ENCODE measurements at places on chromosomes 16 and 17. TPM values are rescaled to one million over a fixed set of nuclear protein-coding genes. Genes with fewer than 3 reads are reported as not detected.

DNA sequence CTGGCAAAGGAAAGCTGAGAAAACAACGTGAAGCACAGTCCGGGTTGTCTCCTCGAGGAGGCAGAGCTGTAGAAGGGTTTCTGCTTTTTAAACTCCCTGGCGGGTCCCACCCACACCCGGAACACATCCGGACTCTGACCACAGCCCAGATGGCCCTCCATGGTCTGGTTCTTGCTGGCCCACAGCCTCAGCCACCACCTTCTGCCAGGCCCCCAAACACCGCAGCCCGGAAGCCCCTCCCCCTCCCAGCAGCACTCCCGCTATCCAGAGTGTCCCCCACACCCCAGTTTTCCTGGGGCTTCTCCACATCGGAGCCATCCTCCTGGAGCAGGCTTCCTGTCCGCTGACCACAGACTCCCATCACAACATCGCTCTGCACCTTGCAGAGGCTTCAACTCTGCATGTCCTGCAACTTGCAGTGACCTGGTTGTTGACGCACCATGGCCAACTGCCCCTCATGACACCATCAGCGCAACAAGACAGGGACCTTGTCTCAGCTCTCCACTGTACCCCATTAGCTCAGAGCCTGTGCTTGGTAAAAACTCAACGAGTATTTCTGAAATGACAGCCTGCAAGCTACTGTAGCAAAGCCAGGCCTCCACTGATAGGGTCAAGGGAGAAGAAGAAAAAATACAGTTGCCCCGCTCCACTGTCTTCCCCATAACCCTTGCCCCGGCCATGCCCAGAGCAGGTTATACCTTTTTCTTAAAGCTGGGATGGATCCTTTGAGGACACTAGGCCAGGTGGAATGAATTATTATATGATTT, 129.8 kb downstream of the C16orf78 start:
- DNase-seq = no peak

GRCh38 chr16:4660454-4661007, 32.8 kb upstream of the NUDT16L1 start:
- no peak for DNase-seq

GRCh38 chr17:80101946-80102663, 724 bp downstream of the GAA start:
- DNase-seq = no peak

DNA sequence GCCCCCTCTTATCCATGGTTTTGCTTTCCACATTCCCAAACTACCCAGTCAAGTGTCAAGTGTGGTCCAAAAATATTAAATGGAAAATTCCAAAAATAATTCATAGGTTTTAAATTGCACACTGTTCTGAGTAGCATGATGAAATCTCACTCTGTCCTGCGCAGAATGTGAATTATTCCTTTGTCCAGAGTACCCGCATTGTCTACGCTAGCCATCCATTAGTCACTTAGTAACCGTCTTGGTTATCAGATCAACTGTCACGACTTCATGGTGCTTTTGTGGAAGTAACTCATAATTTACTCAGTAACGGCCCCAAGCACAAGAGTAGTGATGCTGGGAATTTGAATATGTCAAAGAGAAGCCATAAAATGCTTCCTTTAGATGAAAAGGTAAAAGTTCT, 94.9 kb downstream of the SLC39A11 start:
- DNase-seq = no peak

GRCh38 chr17:556431-556995, 158.1 kb downstream of the VPS53 start:
- no peak for DNase-seq

- DNase-seq = no peak
These were observed at the start of gene ATP2A3 for GRCh38 chr17:3964203-3965117. Gene ATP2A3, minus strand, starts transcription at chr17:3964437. Its CDS starts 146 bp downstream, at chr17:3964291.

DNA sequence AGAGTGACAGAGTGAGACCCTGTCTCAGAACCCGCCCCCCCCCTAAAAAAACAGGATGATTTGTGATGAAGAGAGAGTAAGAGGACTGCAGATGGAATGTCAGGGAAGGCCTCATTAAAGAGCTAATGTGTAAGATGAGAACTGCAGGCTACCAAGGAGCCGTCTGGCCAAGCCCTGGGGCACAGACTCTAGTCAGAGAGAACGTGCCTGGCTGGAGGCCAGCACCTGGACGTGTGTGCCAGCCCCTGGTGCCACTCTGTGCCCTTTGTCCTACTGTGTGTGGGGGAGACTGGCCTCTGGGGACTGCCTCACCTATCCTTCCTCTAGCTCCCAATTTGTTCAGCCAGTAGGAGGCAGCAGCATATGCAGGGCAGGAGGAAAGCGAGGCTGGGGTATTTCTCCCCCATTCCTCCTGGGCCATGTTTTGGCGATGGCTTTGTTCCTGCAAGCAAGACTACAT, 37.1 kb downstream of the KNOP1 start:
- no peak for DNase-seq

- DNase-seq = no peak
These were observed 48.2 kb upstream of the FOXJ1 start for GRCh38 chr17:76189247-76189646.

DNA sequence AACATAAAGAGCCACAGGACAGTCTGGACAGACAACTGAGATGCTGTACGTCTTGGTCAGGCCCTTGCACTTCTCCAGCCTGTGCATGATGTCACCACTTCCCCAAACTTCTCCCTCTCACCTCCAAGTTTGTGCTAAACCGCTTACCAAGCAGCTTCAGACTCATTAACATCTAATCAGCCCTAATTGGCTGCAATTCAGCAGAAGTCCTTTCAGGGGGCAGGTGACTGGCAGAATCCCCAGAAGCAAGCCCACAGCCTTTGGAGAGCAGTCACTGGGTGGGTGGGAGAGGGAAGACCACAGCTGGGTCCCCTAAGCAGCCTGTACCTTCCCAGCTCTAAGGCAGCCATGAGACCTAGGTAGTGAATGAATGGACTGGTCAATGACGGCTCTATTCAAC, 161.4 kb downstream of the GRIN2A start:
- no peak for DNase-seq

DNA sequence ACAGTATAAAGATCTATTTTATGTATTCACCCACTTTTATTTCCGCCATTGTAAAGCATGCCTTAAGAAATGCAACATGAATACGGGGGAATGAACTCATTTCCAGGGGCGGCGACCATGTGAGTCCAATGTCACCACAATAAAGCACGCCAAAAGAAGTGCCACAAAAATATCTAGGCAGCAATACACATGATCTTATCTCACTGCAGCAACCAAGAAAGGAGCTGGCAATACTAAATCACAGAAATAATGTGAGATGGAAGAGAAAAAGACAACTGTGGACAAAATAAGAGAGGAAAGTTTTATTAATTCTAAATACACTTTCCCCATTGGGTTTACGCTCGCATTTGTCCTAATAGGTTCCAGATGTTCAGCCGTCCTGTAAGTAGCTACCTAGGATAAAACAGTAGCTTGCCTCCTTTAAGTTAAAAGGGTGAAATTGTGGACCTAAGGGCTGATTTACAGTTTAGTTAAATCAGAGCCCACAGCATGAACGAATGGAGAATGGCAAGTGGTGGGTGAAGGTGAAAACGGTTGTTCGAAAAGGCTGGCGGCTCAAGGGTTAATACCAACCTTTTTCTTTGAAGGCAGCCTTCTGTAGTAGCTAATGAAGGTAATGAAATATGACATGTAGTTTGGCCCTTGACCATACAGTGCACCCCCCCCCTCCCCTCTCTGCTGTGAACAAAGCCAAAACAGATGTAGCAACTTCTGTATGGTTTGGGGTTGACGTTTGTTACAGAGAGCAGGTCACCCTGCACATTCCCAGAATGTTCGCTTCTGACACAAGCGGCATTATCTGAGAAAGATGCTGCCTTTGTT, 504.2 kb upstream of the PSMD7 start:
- no peak for DNase-seq

DNA sequence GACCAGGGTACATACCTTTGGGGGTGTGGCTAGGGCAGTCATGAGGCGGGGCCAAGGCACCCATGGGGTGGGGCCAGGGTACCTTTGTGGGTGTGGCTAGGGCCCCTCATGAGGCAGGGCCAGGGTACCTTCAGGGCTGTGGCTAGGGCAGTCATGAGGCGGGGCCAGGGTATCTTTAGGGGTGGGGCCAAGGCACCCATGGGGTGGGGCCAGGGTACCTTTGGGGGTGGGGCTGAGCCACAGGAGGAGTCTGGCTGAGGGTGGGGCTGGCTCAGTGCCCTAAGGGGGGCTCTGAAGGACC, 3.5 kb downstream of the GNG13 start:
- no peak for DNase-seq

DNA sequence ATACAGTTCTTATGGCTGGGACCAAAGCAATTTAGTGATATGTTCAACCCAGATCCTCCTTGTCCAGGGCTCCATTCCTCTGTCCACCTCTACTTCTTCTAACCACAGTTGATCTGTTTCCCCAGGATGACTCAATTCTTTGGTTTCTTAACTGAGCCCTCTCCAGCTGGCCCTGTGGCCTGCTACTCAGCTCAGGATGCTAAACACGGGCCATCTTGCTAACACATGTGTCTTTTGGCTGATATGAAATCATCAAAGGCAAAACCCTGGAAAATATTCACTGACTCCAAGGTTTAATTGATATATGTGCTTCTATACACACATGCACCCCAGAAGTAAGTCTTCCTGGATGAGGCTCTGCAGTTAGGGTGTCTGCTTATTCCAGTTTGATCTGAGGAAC, 43.8 kb downstream of the SHISA6 start:
- no peak for DNase-seq

DNA sequence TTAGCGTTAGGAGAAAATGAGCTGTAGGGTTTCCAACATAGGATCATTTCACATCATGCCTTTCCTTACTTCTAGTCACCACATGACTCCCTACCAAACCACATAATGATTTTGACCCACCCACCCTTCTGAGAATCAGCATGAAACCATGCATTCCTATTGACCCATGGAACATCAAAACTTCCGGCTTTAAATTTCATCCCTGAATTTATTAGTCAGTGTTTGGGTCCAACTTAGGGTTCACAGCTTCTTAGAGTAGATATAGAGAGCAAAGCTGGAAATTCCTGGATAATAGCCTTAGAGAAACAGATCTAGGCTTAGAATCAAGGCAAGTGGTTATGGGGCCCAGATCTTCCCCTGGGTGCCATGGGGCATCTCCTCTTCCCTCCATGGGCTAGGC, 162.6 kb downstream of the TOX3 start:
- DNase-seq = no peak

DNA sequence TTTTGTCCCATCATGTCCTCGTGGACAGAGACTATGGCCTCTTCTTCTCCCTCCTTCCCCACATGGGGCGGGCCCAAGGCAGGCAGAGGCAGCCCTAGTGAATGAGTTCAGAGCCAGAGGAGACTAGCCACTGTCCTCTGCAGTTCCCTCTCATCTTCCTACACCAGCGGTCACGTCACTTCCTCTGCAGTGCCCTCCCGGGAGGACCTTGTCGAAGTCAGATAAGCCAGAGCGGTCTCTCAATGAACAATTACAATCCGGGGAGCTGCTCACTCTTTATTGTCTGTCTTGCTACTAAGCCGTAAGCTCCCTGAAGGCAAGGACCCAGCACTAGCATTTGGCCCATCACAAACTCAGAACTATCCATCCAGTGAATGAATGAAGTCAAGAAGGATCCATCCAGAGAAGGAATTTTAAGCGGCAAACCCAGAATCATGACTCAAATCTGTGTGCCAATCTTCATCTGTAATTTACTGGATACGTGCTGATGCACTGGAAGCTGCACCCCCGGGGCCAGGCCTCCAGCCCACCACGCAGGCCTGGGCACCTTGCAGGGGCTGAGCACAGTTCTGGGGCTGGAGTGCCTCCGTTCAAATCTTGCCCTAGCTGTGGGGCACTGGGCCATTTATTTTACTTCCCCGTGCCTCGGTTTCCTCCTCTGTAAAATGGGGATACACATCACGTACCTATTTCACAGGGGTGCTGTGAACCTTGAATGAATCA, 18.1 kb downstream of the ZNF423 start:
- no peak for DNase-seq

GRCh38 chr17:9054126-9054975, 33.0 kb downstream of the NTN1 start:
- DNase-seq = no peak

GRCh38 chr17:50443505-50443974, 17.5 kb downstream of the ACSF2 start:
- no peak for DNase-seq

DNA sequence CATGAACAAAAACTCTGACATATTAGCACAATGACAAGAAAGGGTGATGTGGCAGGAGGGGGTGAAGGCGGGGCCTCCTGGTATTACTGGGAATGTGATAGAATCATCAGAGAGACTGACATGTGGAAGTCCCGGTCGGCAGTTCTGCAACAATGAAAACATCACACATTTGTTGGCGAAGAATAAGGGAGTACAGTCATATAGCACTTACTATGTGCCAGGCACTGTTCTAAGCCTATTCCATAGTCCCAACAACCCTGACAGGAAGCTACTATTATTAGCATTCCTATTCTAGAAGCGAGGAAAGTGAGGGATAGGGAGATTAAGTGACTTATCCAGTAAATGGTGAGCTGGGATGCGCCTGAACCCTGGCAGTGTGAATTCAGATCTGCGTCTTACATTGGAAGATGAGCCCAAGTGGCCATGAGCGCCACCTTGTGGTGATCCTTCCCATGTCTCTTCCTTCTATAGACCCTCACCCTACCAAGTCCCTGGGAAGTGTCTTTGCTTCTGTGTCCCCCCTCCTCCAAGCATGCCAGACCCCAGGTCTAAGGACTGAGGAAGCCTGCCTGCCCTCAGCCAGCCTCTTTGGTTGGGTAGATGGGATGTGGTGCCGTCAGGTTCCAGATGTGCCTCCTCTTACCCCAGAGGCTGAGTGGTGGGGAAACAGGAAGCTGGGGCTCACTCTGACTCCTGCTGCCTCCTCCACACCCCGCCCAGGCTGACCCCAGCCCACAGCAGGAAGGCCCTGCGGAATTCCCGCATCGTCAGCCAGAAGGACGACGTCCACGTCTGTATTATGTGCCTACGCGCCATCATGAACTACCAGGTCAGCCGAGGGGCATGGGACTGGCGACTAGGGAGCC, 14.0 kb downstream of the FMNL1 start:
- peak; percentile 75 for DNase-seq

GRCh38 chr17:28949185-28950016, 1.9 kb downstream of the PHF12 start:
- DNase-seq = peak; percentile 73

DNA sequence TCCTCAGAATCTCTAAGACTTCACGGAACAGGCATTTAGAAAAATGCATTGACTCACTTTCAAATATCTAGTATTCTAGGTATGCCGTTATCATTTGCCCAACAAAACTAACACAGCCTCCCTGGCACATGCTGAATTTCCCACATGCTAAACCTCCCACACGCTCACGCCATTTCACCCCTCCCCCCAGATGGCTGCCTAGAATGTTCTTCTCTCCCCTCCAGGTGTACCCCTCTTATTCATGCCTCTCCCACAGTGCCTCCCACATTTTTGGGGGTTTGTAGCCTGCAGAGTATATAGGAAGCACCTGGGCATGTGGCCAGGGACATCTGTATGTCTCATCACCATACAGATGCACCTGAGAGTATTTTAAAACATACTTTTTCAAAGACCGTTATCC, 38.2 kb upstream of the ICAM2 start:
- DNase-seq = no peak

- DNase-seq = no peak
These were observed 30.2 kb upstream of the JPT2 start for GRCh38 chr16:1647856-1648255.

GRCh38 chr16:22855231-22855630, 41.3 kb downstream of the HS3ST2 start:
- no peak for DNase-seq

The CD300LF gene
- not detected for total RNA-seq

The TBX6 gene
- not detected for total RNA-seq

The SLC2A4 gene
- total RNA-seq = 0.32 TPM

The TSPOAP1 gene
- not detected for total RNA-seq

The SLC6A2 gene
- total RNA-seq = not detected

The WFDC1 gene
- total RNA-seq = 143 TPM
